Breast epithelium (tissue), 4 donors: ENCODE measurements at places on chromosomes 7 and 10. TPM values are rescaled to one million over a fixed set of nuclear protein-coding genes. Genes with fewer than 3 reads are reported as not detected.

ADAM22 gene
- 3.4 TPM for total RNA-seq

- no peaks in the 10 kb centered on the region for H3K4me1 ChIP-seq
- H3K27ac ChIP-seq, result no peak overlapping the region
- no peaks in the 10 kb centered on the region for H3K36me3 ChIP-seq
- H3K4me3 ChIP-seq, result no peak overlapping the region
These were observed 89.9 kb upstream of the CAPZA2 start for GRCh38 chr7:116772423-116772863.

ANXA8L1 gene
- total RNA-seq, result 55.2 TPM

GRCh38 chr10:111600772-111601171, 523.9 kb downstream of the ADRA2A start:
- no peaks in the 10 kb centered on the region for H3K27me3 ChIP-seq
- no peaks in the 10 kb centered on the region for H3K4me1 ChIP-seq
- no peak overlapping the region for H3K27ac ChIP-seq
- no peak overlapping the region for H3K4me3 ChIP-seq

DNA sequence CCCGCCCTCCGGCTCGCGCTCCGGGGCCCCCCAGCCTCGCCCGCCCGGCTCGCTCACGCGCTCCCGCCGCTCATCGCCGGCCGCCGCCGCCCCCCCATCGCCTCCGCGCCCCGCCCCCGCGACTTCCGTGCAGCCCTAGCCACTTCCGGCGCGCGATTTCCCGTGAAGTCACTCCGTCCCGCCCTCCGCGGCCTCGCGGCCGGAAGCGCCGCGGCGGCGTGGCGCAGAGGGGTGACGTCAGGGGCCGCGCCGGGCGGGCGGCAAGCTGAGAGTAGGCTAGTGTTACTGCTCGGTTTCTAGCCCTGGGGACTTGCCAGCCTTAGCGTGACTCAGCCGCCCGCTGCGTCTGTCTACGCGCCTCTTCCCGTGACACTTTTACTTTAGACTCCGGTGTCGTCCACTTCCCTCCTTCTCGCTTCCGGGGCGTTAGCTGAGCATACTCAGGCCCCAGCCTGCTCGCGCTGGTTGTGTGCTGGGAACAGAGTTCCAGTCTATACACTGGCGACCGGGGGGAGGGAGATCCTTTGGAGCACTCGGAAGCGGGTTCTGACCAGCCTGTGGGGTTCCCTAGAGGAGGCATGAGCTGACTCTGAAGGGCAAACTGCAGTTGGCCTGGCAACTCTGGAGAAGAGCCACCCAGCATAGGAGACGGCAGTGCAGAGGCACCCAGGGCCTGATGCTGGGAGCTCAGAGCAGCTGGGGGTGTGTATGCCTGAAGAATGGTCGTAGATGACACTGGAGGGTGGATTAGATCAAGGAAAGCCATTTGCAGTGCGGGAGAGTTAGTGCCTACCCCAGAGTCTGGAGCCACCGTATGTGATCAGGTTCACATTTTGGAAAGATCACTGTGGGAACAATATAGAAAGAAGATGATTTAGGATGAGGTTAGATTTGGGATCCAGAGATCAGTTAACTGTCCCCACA, at the start of gene PURB:
TSS of gene PURB (minus strand) at position 137 of the 924 bp plus-strand sequence. CDS start 182 bp downstream, outside the sequence.
- peak within 1 kb of the TSS; percentile 98 for H3K27ac ChIP-seq
- no peaks in the 10 kb centered on the region for H3K27me3 ChIP-seq
- H3K4me1 ChIP-seq, result no peaks in the 10 kb centered on the region
- no peaks in the 10 kb centered on the region for H3K36me3 ChIP-seq

GRCh38 chr10:120456626-120457430, at the start of gene PLPP4:
Gene PLPP4 (plus strand): TSS chr10:120457227. CDS start chr10:120457306, 79 bp downstream.
- H3K27me3 ChIP-seq, result peaks cover 4% of the 10 kb centered on the region
- peak within 1 kb of the TSS; percentile 32 for H3K4me3 ChIP-seq
- H3K36me3 ChIP-seq, result no peaks in the 10 kb centered on the region
- no peak for DNase-seq
- no peak within 1 kb of the TSS for H3K27ac ChIP-seq
- H3K4me1 ChIP-seq, result peaks cover 8% of the 10 kb centered on the region

GRCh38 chr7:102834999-102835398, 77.8 kb upstream of the LRRC17 start:
- no peaks in the 10 kb centered on the region for H3K36me3 ChIP-seq
- no peaks in the 10 kb centered on the region for H3K4me1 ChIP-seq
- no peaks in the 10 kb centered on the region for H3K27me3 ChIP-seq
- DNase-seq, result no peak

DNA sequence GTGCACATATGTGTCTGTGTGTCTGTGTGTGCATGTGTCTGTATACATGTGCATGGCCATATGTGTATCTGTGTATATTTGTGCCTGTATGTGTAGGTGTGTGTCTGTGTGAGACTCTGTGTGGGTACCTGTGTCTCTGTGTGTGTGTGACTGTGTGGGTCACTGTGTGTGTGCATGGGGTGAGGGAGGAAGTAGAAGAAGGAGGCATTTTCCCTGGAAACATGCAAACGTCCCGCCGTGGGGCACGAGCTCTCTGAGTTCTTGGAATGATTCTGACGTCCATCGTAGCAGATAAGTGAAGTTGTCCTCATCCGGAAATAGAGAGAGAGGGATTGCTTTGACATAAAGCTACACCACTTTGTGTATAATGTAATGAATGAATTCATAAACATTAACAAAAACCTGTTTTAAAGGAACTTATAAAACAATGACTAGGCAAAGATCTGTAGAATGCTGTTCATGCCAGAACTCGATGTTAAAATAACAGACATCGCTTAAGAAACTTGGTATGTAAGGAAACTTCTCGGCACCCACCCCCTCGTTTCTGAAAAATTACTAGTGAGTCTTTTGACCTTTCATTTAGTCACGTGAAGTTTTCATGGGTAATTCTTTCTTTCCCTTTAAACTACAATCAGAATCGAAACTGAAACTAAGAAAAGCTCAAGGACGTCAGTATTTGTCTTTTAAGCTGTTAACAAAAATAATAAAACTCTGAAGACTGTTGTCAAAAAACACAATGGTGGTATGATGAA, 43.6 kb upstream of the KLF6 start:
- no peaks in the 10 kb centered on the region for H3K4me1 ChIP-seq
- H3K4me3 ChIP-seq, result peak overlapping the region; percentile 51
- no peaks in the 10 kb centered on the region for H3K36me3 ChIP-seq
- H3K27me3 ChIP-seq, result no peaks in the 10 kb centered on the region

DNA sequence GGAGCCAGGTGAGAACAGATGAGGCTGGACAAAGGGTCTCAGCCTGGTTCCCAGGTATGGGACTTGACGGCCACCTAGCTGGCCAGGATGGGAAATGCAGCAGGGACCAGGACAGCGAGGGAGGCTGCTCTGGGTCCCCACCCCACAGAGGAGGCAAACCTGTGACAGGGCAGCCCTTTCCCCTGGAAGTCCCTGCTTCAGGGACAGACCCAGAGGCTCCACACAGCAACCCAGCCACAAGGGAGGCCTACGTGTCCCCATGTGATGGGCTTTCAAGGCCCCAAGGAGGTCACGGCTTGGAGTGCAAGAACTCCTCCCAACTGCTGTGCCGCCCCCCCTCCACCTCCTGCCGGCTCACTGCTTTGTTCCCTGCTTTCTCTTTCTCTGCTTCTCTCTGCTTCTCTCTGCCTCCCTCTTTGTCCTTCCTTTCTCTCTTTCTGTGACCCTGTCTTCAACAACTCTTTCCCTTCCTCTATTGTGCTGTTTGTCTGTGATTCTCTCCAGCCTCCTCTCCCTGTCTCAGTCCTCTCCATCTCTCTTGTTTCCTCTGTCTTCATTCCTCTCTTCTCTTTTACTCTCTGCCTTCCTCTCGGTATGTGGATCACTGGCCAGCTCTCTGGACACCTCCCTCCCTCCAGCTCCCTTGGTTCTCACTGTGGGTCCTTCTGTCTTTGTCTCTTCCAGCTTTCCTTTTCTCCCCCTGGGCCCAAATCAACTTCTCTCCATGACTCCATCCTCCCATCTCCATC, 9.6 kb upstream of the EIF5AL1 start:
- H3K4me1 ChIP-seq, result no peaks in the 10 kb centered on the region
- H3K4me3 ChIP-seq, result no peak overlapping the region
- H3K36me3 ChIP-seq, result no peaks in the 10 kb centered on the region

CC2D2B gene
- total RNA-seq, result 2.0 TPM

DNA sequence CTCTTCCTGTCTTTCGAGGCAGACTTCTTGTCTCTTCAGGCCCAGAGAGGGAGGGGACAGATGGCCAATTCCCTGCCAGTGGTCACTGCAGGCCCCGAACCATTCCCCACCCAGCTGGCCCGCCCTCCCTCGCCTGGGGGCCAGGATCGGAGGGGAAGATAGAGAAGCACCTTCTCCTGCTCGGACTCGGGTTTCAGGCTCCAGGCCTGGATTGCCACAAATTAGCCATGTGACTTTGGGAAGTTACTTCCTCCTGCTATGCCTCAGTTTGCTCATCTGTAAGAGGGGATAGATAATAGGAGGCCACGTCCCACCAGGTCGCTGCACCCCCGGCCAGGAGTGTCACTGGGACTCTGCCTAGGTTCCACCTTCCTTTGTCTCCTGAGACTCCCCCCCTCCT, 24.8 kb upstream of the PPP2R2D start:
- no peak for DNase-seq
- H3K4me3 ChIP-seq, result no peak overlapping the region
- H3K36me3 ChIP-seq, result no peaks in the 10 kb centered on the region
- no peaks in the 10 kb centered on the region for H3K27me3 ChIP-seq
- no peak overlapping the region for H3K27ac ChIP-seq
- H3K4me1 ChIP-seq, result no peaks in the 10 kb centered on the region

LIPJ gene
- 0.32 TPM for total RNA-seq

- no peaks in the 10 kb centered on the region for H3K27me3 ChIP-seq
- no peak overlapping the region for H3K27ac ChIP-seq
- no peaks in the 10 kb centered on the region for H3K36me3 ChIP-seq
- no peaks in the 10 kb centered on the region for H3K4me1 ChIP-seq
These were observed 126.7 kb upstream of the ZWINT start for GRCh38 chr10:56487746-56488145.

CPED1 gene
- total RNA-seq, result 14.3 TPM

MRC1 gene
- total RNA-seq, result 197 TPM

- no peaks in the 10 kb centered on the region for H3K36me3 ChIP-seq
- H3K4me3 ChIP-seq, result peak overlapping the region; percentile 77
- H3K27me3 ChIP-seq, result no peaks in the 10 kb centered on the region
- H3K27ac ChIP-seq, result peak overlapping the region; percentile 98
- H3K4me1 ChIP-seq, result no peaks in the 10 kb centered on the region
- DNase-seq, result peak; percentile 67
These were observed 3.2 kb downstream of the DNAJB6 start for GRCh38 chr7:157339777-157340677.

DNA sequence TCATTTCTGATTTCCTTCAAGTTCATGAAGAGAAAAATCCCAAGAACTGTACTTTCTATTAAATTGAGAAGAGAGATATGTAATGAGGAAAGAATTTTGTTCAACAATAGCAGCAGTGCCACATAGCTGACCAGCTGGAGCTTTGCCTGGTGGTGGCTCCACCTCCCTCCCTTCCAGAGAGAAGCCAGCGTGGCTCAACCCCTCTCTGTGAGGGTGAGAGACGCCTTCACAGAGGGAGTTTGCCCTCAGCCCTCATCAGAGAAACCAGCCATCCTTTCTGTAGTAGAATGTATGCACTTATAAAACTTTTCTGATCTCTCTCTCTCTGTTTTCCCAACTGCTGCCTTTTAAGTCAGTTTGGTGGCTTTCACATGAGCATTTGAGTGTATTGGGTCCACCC, 20.5 kb upstream of the COL1A2 start:
- no peak for DNase-seq
- H3K4me3 ChIP-seq, result peak overlapping the region; percentile 15
- H3K4me1 ChIP-seq, result no peaks in the 10 kb centered on the region
- no peaks in the 10 kb centered on the region for H3K27me3 ChIP-seq
- H3K36me3 ChIP-seq, result no peaks in the 10 kb centered on the region
- H3K27ac ChIP-seq, result peak overlapping the region; percentile 69

GRCh38 chr10:75530299-75530698, 98.9 kb downstream of the LRMDA start:
- DNase-seq, result no peak
- no peaks in the 10 kb centered on the region for H3K36me3 ChIP-seq
- H3K4me3 ChIP-seq, result no peak overlapping the region
- no peak overlapping the region for H3K27ac ChIP-seq
- no peaks in the 10 kb centered on the region for H3K4me1 ChIP-seq

- no peaks in the 10 kb centered on the region for H3K27me3 ChIP-seq
- H3K27ac ChIP-seq, result no peak overlapping the region
- H3K4me1 ChIP-seq, result no peaks in the 10 kb centered on the region
- DNase-seq, result no peak
These were observed 166.2 kb downstream of the PTPN20 start for GRCh38 chr10:47077386-47077785.

GRCh38 chr7:47007471-47007870, 574.4 kb downstream of the TNS3 start:
- no peaks in the 10 kb centered on the region for H3K36me3 ChIP-seq
- no peak for DNase-seq
- H3K4me3 ChIP-seq, result no peak overlapping the region
- no peak overlapping the region for H3K27ac ChIP-seq
- H3K27me3 ChIP-seq, result no peaks in the 10 kb centered on the region
- H3K4me1 ChIP-seq, result no peaks in the 10 kb centered on the region

- H3K27ac ChIP-seq, result no peak overlapping the region
- H3K27me3 ChIP-seq, result no peaks in the 10 kb centered on the region
- no peak for DNase-seq
- no peaks in the 10 kb centered on the region for H3K36me3 ChIP-seq
- peaks cover 7% of the 10 kb centered on the region for H3K4me1 ChIP-seq
- no peak overlapping the region for H3K4me3 ChIP-seq
These were observed 58.6 kb upstream of the OPALIN start for GRCh38 chr10:96417441-96417840.

DNA sequence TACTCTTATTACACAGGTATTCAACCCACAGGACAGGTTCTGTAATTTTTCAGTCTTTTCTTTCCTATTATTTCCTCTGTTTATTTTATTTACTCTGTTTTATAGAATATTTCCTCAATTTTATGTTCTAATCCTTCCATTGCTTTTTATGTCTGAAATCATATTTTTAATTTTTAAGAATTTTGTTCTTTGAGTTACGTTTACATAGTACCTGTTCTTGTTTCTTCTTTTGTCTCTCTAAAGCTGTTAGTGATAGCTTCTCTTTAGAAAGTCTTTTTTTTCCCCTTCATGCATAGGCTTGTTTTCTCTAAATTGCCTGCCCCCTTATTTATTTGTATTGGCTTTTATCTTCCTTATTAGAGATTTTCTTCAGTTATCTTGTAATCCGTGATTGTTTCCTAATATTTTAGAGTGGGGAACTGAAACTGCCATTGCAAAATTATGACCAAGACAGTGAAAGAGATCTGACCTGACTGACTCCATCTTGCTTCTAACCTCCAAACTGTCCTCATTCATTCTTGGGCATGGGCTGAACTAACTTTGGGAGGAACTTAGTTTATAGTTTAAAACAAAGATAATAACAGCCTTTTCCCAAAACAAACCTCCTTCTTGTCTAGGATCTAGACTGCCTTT, 187.6 kb downstream of the PFKFB3 start:
- no peak overlapping the region for H3K4me3 ChIP-seq
- no peaks in the 10 kb centered on the region for H3K4me1 ChIP-seq
- no peaks in the 10 kb centered on the region for H3K27me3 ChIP-seq
- no peaks in the 10 kb centered on the region for H3K36me3 ChIP-seq
